Hematopoietic multipotent progenitor cell treated with erythropoietin and hydrocortisone succinate and interleukin-3 and kit ligand, for 6 days (in vitro differentiated cells): ENCODE measurements at places on chromosomes 1 and 21.
A peak's percentile ranks its signal among the peaks of the same experiment; 100 is the strongest.

DNA sequence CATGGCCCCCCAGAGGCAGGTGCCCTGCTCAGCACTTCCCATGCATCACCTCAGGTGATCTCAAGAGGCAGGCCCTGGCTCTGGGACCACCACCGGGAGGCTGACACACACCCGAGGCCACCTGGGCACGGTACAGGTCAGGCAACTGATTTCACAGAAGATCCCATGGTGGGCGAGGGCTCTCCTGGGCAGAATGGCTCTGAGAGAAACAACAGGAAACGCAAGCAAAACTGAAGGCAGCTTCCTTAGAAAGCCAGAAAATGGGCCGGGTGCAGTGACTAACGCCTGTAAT, 11.4 kb upstream of the SKI start:
- DNase-seq, result no peak

DNA sequence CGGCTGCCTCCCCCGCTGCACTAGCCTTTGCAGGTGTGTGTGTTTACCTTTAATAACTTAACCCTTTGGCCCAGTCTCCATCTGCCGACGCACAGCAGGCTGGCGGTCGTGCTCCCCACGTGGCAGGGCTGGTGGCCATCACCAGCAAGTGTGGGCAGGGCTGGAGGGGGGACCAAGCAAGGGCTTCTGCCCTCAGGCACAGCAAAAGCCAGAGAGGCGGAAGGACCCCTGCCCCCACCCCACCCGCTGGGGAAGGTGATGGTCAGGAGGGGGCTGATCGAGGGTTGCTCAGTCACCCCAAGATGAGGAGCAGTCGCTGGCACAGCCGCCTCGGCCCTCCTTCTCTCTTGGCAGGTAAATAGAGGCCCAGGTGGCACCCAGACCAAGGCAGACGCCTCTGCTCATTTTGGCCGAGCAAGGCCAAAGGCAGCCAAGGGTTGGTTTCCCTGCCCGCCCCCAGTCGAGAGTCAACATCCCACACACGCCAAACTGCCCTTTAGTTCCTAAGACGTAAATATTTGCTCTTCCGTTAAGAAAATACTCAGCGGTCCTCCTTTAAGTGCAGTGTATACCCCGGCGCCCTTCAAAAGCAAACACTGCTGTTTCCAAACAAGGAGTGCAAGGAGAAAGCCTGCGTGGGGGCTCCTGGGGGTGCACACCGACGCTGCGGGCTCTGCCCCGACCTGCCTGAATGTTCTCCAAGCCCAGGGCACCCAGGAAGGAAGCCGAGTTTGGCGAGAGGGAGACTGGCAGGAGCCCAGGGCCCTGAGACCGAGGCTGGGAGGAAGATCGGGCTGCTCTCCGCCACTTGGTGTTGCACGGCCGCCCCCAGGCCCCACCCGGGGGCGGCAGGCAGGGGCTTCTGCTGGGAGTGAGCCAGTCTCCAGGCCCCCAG, 82.7 kb downstream of the SIK1 start:
- DNase-seq, result no peak

GRCh38 chr1:67429011-67429527, 1.1 kb downstream of the SERBP1 start:
- DNase-seq, result peak; percentile 69

GRCh38 chr1:203992440-203992839, 80.5 kb upstream of the SOX13 start:
- no peak for DNase-seq

DNA sequence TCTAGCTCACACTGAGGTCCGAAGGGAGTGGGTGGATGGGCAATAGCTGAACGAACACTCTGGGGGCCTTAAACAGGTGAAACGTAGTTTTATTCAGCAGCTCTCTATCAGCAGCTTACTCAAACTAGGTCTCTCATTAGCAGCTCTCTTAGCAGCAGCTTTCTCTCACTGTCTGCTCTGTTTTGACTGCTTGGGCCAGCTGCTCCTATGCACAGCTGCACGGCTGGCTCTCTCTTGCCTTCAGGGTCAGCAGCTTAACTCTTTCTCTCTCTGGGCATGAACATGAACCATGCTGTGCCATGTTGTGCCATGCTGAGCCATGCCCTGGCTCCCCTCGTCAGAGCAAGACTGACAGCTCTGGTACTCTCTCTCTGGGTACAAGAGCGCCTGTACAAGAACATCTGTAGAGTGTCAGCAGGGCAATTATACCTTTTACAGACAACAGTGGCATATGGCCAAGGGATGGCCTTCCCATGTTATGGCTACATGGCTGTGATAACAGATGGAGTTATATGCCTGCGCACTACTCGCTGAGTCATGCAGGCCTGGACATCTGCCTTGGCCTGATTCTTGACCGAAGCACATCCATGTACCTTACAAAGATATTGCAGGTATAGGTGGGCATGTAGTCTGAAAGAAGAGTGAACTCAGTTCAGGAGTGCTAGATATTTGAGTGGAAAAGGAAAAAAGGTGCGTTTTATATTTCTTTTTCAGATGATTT, 152.4 kb downstream of the LEPR start:
- no peak for DNase-seq

GRCh38 chr1:115666702-115667101, 24.9 kb downstream of the VANGL1 start:
- DNase-seq, result no peak

DNA sequence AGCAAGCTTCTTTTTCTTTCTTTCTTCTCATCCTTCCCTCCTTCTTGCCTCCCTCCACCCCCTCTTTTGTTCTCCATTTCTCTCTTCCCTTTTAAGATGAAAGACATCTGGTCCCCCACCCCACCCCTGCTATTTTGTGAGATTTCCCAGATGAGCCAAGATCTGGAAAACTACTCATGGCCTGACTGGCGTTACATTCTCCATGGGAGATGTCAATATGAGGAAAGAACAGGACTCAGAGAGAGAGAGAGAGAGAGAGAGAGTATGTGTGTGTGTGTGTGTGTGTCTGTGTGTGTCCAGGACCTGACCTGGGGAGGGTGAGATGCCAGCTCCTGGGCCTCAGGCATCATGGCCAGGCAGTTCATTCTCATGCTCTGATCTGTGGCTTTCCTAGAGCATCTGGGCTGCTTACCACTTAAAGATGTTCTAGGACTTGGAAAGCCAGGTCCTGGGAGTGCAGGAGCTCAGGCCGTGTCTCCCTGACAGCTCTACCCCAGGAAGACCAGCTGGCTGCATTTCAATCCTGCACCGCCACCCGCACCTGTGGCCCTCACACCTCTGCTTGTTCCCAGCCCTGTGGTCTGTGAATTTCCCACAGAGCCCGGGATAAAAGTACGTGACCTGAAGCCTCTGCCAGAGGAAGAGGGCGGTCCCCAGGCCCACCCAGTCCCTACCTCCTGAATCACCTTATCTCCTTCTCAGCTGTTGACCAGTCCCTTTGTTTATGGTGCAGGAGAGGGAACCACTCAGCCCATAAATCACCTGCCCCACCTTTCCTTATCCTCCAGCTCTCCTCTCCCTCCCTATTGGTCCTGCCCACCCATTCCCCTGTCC, 3.2 kb upstream of the BEST4 start:
- no peak for DNase-seq

DNA sequence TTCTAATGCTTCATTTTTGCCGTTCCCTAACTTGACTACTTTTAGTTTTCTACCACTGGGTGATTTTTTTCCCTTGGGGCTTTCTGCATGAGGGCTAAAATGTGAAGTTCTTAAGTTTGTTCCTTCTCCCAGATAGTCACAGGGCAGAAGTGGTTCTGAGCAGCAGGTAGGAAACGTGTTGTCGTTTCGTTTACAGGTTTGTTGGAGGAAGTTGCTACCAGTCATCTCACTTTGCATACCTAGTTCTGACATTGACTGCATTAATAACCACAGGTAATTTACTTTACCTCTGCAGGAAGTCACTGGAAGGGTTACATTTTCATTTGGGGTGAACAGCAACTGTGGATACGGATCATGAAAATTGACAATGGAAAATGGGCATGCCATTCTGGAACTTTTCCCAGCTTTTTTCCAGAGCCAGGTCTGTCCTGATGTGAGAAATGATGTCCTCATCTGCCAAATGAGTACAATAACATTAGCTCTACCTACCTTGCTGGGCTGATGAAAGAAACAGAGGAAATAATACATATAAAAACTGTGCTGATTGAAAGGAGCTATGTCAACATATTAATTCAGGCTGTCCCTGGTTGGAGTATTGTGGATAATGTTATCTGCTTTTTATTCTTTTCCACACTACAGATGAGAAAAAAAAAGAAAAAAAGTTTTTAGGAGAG, 94.2 kb downstream of the DISC1 start:
- no peak for DNase-seq

- no peak for DNase-seq
Observed at GRCh38 chr21:36705679-36706481, 7.0 kb downstream of the SIM2 start.

GRCh38 chr21:18960306-18960705, 556.7 kb upstream of the TMPRSS15 start:
- DNase-seq, result no peak

GRCh38 chr1:192554904-192555303, 20.7 kb upstream of the RGS1 start:
- no peak for DNase-seq

DNA sequence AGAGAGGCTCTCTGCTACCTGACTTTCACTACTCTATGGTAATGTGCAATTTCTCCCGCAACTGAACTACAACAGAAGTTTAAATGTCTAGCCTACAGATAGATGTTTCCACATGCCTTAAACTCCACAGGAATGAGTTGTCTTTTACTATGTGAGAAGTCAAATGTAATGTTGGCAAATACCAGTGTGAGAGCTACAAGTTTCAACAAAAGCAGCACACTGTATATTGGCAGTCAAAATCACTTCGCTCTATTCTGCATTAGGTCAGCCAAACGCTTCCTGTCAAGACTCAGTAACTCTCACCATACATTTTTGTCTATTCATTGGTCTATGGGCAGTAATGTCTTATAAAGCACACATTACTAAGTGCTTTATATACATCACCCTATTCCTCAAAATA, 41.9 kb downstream of the LUZP1 start:
- no peak for DNase-seq

GRCh38 chr21:43274022-43274945, 105.5 kb downstream of the CRYAA start:
- DNase-seq, result no peak

DNA sequence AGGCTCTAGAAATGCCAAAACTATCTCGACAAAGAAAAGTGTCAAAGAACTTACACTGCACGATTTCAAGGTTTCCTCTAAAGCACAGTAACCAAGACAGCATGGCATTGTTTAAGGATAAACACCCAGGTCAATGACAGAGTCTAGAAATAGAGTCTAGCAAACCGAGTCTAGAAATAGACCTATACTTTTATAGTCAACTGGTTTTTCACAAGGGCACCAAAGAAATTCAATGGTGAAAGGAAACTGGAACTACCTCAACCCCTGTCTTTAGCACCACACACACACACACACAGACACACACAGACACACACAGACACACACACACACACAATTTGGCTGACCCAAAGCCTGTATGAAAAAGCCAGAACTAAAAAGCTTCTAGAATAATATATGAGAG, 67.1 kb upstream of the PGBD5 start:
- no peak for DNase-seq

DNA sequence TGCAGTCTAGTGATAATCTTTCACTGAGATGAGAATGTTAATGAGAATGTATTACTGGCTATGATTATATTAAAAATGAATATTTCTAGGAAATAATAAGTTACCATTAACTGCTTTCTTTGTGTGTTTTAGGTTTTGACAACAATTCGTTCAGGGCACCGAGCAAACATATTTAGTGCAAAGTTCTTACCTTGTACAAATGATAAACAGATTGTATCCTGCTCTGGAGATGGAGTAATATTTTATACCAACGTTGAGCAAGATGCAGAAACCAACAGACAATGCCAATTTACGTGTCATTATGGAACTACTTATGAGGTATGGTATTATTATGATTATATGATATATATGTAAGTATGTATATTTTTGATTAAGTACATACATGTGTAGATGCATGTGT, 37.8 kb upstream of the MPC2 start:
- no peak for DNase-seq

GRCh38 chr1:20538760-20539551, 13.4 kb upstream of the FAM43B start:
- DNase-seq, result no peak

GRCh38 chr1:23576338-23577055, 17.2 kb upstream of the ID3 start:
- DNase-seq, result no peak

- no peak for DNase-seq
Observed at GRCh38 chr1:68201546-68202238, 30.6 kb downstream of the WLS start.

GRCh38 chr1:53681977-53682685, 56.8 kb downstream of the GLIS1 start:
- DNase-seq, result peak; percentile 63

DNA sequence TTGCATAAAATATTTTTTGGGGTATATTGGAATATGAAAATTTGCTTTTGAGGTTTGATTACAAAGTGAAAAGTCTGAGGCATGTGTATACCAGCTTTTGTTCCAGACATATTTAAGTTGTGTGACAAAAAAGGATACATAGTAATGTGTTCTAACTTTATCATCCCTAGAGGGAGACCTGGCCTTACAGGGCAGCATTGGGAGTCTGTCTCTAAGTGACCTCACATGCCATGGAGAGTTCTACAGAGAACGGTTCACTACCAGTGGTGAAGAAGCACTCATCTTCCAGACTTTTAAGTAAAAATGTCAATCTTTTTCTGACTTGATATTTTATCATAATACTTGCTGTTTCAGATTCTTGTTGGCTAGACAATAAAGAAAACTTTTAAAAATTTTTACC, 61.0 kb downstream of the VPS13D start:
- DNase-seq, result no peak

DNA sequence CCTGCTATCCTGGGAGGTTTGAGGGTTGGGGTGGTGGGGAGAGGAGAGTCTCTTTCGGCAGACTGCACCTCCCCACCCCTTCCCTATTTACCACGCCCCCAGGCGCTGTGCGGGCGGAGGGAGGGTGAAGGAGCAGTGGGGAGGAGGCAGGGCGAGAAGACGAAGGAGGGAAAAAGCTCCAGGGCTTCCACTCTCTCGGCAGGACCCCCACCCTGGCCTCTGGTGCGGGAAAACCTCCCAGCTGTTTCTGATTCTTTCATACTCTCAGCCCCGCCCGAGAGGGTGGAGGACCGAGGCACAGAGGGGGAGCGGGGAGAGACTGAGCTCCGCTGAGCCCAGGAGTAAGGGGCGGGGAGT, 866 bp upstream of the WNT2B start:
- DNase-seq, result peak; percentile 18

DNA sequence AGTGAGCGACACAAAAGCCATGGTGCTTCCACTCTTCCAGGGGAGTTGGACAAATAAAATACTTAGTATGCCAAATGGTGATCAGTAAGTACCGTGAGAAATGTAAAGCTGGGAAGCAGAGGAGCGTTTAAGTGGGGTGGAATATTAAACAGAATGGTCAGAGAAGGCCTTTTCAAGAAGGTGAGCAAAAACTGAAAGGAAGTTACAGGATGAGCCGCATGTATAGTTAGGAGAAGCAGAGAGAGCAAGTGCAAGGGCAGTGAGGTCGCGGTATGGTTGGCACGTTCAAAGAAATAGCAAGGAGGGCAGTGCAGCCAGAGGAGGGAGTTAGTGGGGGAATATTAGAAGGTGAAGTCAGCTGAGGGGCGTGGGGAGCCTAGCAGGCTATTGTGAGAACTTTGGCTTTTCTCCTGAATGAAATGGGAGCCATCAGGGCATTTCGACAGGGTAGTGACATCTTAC, 748 bp upstream of the ATP6V0B start:
- DNase-seq, result peak; percentile 73
